ENCODE measurements at places on chromosomes 3 and 15. TPM values are rescaled to one million over a fixed set of nuclear protein-coding genes. Genes with fewer than 3 reads are reported as not detected.

DNA sequence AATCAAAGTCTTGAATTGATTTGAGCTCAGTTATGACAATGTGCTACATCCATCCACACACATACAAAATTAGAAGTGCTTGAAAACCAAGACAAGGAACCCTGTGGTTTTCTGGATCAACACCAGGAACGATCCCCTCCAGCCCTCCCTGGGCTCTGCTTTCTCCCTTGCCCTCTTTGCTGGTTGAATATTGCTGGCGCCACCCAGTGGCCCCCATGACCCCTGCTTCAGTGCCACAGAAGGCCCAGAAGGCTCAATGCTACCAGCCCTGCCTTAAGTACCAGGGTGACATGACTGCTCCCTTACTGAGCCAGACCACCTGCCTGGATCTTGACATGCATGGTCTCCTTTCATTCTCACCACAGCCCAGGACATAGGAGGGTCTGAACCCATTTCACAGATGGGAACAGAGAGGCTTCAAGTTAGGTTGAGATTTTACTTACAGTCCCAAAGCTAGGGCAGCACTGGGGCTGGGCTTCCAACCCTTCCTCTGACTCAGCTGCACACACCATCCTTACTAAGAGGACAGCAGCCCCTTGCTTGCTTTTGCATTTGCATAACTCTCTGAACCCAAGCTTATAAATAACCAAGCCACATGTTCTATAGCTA is 15.0 kb downstream of the IL12A start:
- no peak for DNase-seq

DNA sequence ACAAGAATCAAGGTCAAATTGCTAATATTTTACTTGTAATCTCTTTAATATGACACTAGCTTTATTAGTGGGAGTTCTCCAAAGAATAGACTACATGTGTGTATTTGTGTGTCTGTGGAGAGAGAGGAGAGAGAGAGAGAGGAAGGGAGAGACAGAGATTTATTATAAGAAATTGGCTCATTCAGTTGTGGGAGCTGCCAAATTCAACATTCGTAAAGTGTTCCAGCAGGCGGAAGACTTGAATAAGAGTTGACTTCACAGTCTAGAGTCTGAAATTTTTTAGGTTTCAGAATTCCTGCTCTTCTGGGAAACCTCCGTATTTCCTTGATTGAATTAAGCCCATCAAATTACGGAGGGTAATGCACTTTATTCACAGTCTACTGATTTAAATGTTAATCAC is 4.7 kb upstream of the CLDN1 start:
- DNase-seq, result no peak

DNA sequence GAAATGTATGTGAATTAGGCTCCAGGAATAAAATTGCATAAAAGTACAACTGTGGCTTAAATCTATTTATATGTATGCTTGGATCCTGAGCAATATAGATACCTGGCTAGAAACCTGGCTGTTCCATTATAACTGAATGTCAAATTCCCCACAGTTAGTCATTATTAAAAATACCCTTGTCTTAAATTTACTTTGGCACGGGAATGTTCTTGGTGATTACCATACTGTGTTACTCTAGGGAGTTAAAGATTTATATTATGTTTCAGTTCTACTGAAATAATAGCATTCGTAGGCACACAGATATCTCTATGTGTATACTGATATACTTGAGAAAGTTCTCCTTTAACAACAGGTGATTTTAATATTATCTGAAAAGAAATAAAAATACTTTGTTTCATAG is 394.1 kb downstream of the PTPRG start:
- DNase-seq, result no peak

CHCHD6 gene
- 13.3 TPM for total RNA-seq

DNA sequence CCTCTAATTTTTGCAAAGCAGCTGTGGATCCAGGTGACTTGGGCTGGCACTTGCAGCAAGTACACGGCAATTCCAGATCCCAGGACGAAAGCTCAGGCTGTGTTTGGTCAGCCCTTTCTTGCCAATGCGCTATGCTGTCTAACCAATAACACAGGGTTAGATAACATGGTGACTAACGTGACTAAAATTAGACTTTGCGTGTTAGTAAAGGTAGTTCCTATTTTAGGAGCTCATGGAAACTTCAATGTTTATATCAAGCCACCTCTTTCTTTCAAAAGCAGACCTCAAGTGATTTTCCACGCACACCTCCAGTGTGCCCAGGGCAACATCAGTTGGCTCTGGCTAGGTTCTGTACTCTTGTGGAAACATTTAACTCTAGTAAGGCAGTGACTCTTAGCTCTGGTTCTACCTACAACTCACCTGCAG is 32.5 kb downstream of the CDCP1 start:
- no peak for DNase-seq

GRCh38 chr15:100966997-100967396 is 47.8 kb downstream of the LRRK1 start:
- no peak for DNase-seq

- no peak for DNase-seq
Observed at GRCh38 chr3:50533807-50534461, 30.5 kb upstream of the CACNA2D2 start.

GRCh38 chr3:36893826-36894225 is 51.0 kb downstream of the TRANK1 start:
- DNase-seq, result no peak

DNA sequence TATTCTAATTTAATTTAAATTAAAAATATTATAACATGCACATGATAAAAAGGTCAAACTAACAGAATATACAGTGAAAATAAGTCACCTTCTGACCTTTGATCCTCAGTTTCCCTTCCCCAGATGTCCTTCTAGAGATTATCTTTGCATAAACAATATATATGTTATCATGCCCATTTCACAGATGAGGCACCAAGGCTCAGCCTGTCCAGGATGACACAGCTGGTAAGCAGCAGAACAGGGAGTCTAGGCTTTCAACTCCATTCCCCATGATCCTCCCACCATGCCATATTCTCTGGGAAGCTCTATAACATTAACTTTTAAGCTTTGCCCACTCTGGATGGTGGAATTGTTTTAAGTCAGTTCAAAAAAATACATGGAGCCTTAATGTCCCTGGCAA is 1.4 kb downstream of the SLC24A1 start:
- DNase-seq, result no peak

TMED3 gene
- total RNA-seq, result 60.2 TPM

- no peak for DNase-seq
Observed at GRCh38 chr3:120224237-120224636, 60.8 kb downstream of the GPR156 start.

GRCh38 chr3:9934993-9935392 is 1.4 kb downstream of the CRELD1 start:
- DNase-seq, result no peak

FLNB gene
- total RNA-seq, result 5.9 TPM

DNA sequence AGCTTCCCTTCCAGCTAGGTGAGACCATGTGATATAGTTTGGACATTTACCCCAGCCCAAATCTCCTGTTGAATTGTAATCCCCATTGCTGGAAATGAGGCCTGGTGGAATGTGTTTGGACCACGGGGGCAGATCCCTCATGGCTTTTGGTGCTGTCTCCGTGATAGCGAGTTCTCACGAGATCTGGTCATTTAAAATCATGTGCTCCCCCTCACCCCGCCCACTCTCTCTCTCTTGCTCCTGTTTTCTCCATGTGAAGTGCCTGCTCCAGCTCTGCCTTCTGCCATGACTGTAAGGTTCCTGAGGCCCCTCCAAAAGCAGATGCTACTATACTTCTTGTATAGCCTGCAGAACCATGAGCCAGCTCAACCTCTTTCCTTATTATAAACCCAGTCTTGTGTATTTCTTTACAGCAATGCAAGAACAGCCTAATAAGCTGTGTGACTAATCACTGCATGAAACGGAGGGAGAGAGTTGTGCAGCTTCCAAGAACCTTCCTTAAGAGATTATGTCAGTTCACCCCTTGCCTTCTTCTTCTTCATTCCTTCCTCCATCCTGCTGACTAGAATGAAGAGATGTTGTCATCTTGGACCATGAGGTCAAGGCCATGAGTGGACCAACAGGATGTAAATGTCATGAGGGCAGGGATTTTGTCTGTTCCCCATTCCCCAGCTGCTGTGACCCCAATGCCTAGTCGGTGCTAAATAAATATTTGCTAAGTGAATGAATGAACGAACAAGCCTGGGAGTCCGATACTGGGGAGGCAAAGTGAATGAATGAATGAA is 91.0 kb downstream of the CPN2 start:
- no peak for DNase-seq

NGLY1 gene
- 71.3 TPM for total RNA-seq

AGBL1 gene
- total RNA-seq, result not detected

DNA sequence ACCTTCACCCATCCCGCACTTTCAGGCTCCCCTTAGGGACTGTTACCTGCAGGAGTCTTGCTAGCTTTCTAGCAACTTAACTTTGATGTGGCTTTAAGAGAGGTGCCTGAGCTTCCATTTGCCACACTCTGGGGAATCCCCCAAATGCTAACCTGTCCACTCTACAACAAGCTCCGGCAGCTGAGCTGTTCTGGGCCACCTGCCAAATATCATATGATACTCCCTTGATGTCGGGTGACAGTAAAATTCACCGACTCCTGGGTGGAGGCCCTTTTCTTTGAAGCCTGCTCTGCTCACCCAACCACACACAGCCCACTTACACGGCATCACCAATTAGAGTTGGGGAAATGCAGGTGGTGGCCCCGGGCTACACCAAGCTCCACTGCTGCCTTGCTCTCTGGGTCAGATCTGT is 38.0 kb upstream of the XCR1 start:
- DNase-seq, result no peak

DNA sequence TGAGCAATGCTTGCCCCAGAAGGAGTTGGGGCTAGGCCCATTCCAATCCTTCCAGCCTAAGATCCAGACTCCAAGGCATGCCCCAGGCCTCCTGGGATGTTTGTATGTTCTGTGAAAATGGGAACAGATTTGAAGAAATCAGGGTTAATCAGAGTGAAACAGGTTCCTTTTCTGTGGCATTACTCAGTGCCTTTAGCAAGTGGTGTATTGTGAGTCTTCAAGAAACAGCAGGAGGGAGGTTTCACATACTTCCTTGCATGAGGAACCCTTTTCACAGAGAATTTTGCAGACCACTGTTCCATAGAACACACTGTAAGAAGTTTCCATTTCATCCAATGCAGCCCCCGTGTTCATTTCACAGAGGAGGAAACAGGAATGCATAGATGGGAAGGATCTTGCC is 8.4 kb upstream of the CDC25A start:
- DNase-seq, result no peak

GRCh38 chr3:167941234-167941995 is 154.3 kb downstream of the GOLIM4 start:
- DNase-seq, result no peak

- no peak for DNase-seq
Observed at GRCh38 chr15:56737791-56738190, 4.5 kb upstream of the ZNF280D start.

GRCh38 chr3:102226463-102226862 is 208.4 kb upstream of the ZPLD1 start:
- DNase-seq, result no peak

DNA sequence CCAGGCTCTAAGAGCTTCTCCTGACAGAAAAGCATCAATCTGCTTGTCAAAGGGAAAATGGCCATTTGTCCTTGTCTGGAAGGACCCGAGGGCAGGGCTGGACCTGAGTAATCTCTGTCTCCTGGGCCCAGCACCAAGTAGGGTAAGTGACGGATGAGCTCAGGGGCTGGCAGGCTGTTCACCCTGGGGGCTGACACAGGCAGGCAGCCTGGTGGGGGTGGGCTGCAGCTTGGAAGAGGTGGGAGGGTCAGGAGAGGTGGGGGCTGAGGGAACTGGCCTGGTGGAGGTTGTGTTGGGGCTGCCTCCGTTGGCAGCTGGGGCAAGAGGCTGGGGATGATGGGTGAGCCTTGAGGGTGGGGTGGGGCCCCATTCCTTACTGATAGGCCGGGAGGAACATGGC is 42.3 kb upstream of the ADPGK start:
- DNase-seq, result no peak

ZMYND10 gene
- 1.4 TPM for total RNA-seq

C2CD4A gene
- total RNA-seq, result not detected

TNFSF10 gene
- total RNA-seq, result 111 TPM

BUB1B gene
- 19.4 TPM for total RNA-seq

DNA sequence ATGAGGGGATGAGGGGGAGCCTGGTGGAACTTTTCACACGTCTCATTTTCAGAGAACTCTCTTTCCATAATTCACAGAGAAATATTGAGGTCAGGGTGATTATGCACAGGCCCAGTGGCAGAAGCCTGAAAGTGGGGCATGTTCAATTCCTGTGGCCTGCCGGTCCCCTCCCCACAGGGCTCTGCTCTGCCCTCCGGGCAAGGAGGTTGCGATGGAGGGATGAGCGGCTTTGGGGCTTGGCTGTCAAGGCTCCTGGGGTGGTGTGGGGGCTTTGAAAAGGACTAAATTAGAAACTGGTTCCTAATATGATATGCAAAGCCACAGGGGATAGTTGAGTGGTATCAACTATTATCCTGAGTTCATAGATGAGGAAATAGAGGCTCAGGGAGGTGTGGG is 9.2 kb upstream of the KY start:
- no peak for DNase-seq

- peak; percentile 71 for DNase-seq
Observed at GRCh38 chr3:71583566-71584393, at the start of gene FOXP1. TSS of gene FOXP1 (minus strand) at chr3:71583728. CDS start at chr3:71198381, 385,347 bp downstream.

DNA sequence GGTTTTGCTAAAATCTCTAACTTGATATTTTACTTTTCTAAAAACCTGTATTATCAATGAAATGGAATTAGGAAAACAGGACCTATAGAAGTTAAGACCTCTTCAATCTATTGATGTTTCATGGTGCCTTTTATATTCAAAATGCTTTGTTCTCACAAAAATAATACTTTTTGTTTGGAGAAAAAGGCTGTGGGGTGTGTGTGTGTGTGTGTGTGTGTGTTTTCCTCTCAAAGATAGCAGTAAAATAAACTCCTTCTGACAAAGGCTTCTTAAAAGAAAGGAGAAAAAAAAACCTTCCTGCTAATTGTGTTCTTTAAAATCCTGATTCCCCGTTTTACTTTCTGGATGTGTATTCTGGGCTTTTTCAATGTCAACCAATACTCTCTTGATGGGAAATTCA is 54.5 kb downstream of the RBM6 start:
- no peak for DNase-seq

DNA sequence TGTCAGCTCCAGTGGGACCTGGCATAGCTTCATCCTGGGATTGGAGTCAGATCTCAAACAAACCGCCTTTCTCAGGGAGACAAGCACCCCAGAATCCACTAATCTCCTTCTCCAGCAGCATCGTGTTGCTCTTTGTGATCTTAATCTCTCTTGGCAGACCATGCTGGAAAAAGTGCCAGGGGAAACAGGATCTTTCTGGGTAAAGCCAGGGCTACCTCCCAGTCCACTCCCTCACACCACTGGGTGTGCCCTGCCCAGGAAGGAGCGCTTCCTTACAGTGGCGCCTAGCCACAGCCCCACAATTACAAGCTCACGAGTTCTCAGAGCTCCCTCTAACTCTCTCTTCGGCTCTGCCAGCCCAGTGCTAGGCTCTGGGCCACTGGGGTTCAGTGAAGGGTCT is 32.2 kb downstream of the RPLP1 start:
- DNase-seq, result no peak

Measured in natural killer cell treated with Interleukin-12 subunit alpha and Interleukin-12 subunit beta and Interleukin-15 and Interleukin-18, amount 100 ng/mL, for 72 hours (primary cell).